ENCODE measurements at places on chromosomes 3 and 15. TPM values are rescaled to one million over a fixed set of nuclear protein-coding genes. Genes with fewer than 3 reads are reported as not detected.

The ANKUB1 gene
- total RNA-seq, result not detected

GRCh38 chr3:16053794-16054193, 120.7 kb upstream of the GALNT15 start:
- no peak for DNase-seq

The TXNRD3 gene
- 15.1 TPM for total RNA-seq

The C3orf80 gene
- 60.1 TPM for total RNA-seq

The SPINT1 gene
- 60.3 TPM for total RNA-seq

DNA sequence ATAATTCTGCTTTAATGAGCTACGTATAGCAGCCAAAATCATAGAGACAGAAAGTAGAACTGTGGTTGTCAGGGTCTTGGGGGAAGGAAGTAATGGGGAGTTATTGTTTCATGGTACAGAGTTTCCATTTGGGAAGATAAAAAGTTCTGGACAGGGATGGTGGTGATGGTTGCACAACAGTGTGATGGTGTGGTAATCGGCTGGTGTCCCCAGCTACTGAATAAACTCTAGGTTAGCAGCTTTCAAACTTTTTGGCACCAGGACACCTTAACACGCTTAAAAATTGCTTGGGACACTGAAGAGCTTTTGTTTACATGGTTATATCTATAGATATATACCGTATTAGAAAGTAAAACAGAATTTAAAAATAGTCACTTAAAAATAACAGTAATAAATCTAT, 166.0 kb downstream of the NEK11 start:
- DNase-seq, result no peak

The WDR93 gene
- 0.27 TPM for total RNA-seq

DNA sequence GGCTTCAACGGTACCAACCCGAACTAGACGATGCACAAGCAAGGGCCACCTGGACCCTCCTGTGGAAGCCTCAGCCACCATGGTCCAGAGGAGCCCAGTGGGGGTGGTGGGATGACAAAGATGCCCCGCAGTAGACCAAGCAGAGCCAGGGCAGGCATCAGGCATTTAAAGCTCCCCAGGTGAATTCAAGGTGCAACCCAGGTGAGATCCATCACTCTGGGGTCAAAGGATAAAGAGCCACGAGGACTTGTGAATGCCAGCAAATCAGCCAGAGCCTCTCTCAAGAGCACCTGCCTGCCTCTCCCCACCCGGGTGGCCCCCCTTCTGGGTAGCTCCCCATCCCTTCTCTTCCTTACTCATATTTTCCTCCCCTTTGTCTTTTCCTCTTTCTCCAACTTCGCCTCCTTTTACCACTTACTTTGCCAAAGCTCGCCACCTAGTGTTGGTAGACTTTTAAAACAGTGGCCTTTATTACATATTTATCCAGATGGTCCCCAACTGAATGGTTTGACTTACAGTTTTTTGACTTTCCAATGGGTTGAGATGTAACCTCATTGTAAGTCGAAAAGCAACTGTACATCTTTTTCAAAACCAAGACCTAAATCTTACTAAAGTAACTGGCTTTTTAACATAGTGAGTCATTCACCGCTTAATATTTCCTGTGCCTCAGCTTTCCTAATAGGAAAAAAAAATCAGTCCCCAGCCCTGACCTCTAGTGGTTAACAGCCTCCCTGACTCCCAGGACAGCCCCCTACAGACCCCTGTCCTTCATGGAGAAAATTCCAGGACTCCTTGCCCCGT, 18.8 kb downstream of the PLA2G4F start:
- DNase-seq, result no peak

DNA sequence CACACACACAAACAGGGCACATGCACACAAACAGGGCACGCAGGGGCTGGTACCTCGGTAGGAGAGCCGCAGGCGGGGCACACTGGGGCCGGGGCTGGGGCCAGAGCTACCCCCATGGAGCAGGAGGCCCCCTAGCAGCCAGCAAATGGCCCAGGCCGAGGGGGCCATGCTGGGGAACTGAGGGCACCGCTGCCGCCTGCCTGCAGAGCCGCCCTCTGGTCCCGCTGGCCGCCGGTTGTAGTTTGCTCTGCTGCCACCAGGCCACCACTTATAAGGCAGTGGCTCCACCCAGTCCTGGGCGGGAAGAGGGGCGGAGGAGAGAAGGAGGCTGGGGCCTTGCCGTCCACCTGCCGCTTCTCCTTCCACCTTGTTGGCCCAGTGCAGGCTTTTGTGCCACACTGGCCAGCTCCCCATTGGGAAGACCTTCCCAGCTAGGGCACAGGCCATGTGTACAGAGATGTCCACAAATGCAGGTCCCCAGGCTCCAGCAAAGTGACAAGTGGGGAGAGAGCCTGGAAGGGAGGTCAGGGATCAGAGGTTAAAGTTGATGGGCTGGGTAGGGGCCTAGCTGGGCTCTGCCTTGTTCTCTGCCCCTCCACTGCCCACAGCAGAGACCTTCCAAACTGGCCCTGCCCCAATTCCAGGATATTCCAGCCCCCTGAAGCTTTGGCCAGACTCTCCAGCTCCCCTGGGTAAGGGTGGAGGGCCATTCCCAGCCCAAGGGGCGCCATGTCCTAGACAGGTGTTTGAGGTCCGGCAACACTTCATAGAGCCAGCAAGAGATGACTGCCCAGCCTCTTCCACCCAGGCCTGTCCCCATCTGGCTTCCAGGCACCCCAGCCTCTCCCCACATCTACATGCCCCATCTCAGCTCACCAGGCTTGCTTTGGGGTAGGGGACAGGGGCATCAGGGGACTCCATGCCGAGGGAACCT, at the start of gene SEMA3G:
SEMA3G (minus strand) TSS at position 244 of the 934 bp plus-strand sequence; CDS start at position 168, 76 bp downstream.
- peak; percentile 84 for DNase-seq

DNA sequence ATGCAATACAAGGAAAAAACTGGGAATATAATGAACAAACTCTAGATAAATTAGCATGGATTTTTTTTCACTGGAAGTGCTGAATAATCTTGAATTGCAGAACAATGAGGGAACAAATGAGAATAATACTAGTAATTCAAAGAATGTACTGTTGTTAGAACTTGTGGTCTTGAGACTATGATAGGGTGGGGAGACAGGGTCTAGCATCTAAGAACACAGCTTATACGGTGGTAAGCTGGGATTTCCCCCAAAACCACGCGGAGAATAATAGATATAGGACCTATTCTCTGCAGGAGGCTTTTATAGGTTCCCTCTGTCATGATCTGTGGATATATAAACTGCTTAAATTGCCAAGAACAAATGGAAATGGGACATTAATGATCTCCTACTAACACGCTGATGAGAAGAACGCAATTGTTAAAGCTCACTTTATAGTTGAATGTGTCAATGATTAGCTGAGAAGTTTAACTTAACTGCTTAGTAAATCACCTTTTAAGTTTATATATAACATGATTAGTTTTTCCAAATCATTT, 692.3 kb downstream of the ZPLD1 start:
- no peak for DNase-seq

DNA sequence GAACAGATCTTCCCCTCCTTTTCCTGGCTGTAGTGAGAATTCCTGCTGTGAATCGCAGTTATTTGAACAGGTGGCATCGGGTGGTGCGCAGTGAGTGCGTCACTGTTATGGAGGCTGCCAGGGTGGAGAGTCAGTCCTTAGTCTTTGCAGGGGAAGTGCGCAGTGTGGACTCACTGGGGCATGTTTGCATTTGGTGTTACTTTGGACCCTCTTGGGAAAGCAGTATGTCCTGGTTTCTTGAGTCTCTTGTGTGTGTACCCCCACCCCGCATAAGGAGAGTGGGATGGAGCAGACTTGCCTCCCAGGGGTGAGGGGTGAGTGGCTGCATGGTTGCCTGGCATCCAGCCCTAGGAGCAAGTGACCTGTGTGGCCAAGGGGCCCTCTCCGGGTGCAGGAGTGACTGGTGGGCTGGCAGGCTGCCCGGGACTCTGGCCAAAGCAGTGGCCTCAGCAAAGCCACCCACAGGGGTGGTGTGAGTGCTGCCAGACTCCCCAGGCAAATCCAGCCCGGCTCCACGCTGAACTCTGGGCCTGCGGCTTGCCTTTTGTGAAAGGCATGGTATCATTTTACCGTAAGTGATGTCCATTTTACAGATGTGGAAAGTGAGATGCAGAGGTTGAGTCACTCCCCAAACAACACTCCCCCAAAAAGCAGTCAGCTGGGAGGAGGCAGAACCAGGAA, 46.4 kb downstream of the DNASE1L3 start:
- no peak for DNase-seq

DNA sequence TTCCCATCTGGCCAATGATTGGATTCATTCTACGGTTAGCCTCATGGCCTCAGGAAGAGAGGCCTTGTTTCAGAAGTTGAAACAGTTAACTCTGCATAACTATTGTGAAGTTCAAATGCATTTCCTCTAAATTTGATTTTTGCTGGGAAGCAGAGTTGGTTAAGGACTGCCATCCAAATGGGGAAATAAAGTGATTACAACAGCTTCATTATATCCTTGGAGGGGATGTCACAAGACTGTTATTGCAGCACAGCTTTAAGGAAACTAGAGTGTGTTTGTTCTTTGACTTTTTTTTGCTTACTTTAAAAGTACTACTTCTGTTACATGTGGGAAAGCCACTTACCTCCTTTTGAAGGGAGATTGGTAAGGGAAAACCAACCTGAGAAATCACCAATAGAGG, 164.8 kb downstream of the AKAP13 start:
- no peak for DNase-seq

GRCh38 chr15:76006136-76006778, 6.0 kb downstream of the NRG4 start:
- DNase-seq, result no peak

The ABTB1 gene
- total RNA-seq, result 42.5 TPM

DNA sequence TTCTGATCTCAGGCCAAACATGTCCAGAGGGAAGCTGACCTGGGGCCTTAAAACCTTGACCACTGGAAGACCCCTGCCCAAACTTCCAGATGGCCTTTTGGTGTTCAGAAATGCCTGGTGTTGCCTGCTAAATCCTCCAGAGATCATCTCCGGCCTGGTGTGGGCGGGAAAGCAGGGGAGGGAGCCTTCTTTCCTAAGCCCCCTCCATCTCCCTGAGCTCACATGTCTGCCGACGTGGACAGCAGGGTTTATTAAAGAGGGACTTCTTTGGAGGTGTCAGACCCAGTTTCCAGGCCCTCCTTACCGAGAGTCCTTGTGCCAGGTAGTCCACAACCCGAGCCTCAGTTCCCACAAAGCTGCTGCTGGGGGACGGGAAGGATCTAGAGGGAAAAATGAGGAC, 55.9 kb upstream of the SLC6A1 start:
- DNase-seq, result no peak

DNA sequence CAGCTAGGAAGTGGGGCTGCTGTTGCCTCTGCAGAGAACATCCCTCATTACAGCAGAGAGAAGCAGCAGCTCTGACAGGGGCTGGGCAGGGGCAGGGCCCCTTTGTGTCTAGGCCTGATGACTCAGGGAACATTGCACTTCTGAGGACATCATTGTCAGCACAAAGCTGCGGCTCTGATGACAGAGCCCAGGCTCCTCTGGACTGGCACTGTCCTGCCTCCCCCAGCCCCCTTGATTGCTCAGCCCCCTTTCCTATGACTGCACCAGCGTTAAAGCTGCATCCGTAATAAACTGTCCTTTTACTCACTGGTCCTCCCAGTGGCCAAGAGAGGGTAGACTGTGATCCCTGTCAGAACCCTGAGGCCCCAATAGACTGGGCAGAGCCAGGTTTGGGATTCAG, 18.3 kb downstream of the TRH start:
- DNase-seq, result no peak

The NCEH1 gene
- 3.2 TPM for total RNA-seq

The EFCC1 gene
- total RNA-seq, result 9.2 TPM

DNA sequence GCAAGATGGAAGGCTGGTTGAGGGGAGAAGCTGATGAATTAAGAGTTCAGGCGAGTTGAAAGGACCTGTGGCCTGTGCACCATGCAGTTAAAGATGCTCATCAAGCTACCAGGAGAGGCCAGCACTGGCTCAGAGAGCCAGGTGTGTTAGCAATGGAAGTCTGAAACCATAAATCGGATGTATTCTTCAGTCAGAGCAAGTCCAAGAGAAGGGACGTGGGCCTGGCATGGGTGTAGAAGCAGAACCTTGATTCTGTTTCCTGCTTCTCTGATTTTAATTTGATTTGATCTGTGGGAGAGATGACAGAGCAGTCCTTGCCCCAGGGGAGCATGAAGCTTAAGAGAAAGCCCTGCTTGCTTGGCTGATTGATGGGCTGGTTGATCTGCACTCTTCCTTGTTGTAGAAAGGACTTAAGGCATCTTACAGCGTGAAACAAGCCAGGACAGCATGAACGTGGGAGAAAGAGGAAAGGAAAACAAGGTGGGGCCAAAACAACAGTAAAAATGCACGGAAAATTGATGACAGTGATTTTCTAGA, 10.9 kb downstream of the TM6SF1 start:
- no peak for DNase-seq

GRCh38 chr3:122987736-122988319, 39.7 kb downstream of the SEMA5B start:
- no peak for DNase-seq

The DNAH12 gene
- under 0.01 TPM for total RNA-seq

GRCh38 chr15:67196672-67197363, 57.6 kb downstream of the AAGAB start:
- no peak for DNase-seq

DNA sequence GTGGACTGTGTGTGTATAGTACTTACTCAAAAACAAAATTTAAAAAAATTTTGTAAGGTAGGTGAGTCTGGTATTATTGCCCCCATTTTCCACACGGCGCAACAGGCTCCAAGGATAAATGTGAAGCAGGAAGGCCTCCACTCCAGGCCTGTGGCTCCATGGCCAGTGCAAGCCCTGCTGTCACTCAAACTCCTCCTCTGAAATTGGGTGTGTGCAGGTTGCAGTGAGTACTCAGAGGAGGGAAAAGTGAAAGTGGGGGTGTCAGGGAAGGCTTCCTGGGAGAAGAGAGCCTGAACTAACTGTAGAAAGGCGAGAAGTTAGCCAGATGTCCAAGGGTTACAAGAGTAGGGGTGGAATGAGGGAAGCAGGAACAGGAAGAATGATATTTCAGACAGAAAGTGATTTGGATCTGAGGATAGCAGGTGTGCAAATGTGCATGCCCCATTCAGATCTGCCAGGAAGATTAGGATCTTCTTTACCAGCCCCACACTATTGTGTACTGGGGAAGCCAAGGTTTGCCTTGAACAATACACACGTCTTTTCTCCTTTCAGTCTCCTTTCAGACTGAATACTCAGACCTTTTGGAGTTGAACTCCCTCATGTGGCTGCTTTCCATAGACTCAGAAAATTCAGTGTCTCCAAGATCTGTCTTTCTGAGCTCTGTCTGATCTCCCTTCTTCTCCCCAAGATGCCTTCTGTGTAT, 48.7 kb upstream of the RYK start:
- DNase-seq, result peak; percentile 45

GRCh38 chr3:153714588-153715290, 406.5 kb upstream of the ARHGEF26 start:
- no peak for DNase-seq

DNA sequence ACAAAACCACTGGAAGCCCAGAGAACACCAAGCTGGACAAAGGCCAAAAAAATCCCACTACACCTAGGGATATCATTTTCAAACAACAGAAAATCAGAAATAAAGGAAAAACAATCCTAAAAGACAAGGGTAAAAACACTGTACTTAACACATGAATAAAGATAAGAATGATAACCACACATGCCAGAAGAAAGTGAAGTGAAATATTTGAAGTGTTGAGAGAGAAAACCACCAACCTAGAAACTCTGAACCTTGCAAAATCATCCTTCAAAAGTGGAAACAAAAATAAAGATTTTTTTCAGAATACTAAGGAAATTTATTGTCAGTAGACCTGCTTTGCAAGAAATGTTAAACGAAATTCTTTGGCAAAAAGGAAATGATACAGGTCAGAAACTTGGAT, 45.1 kb downstream of the KPNA1 start:
- no peak for DNase-seq

GRCh38 chr3:113223475-113224281, 12.3 kb downstream of the BOC start:
- DNase-seq, result no peak

The ZDHHC23 gene
- total RNA-seq, result 11.0 TPM

GRCh38 chr15:94198633-94199032, 32.7 kb upstream of the MCTP2 start:
- no peak for DNase-seq

The FRG2C gene
- total RNA-seq, result not detected

Measured in hematopoietic multipotent progenitor cell (in vitro differentiated cells).